Caco-2 (cell line): ENCODE measurements at places on chromosomes 1 and 21. TPM values are rescaled to one million over a fixed set of nuclear protein-coding genes. Genes with fewer than 3 reads are reported as not detected.

Gene TNFRSF8
- not detected in 2 replicates for total RNA-seq

Gene TMPRSS15
- not detected in 2 replicates for total RNA-seq

Gene RPE65
- total RNA-seq: not detected in 2 replicates

Gene MPL
- 0.49 TPM in 1 of 2 replicates, not detected in the other for total RNA-seq

Gene HPCAL4
- total RNA-seq: 0.07 and 0.14 TPM in 2 replicates

Gene SH3BGR
- total RNA-seq: 0.72 and 0.82 TPM in 2 replicates

Gene CR1L
- total RNA-seq: not detected in 2 replicates

Gene U2AF1
- 58.6 and 64.8 TPM in 2 replicates for total RNA-seq

Gene AKT3
- 3.7 and 4.0 TPM in 2 replicates for total RNA-seq

Gene PTPN22
- not detected in 2 replicates for total RNA-seq

Gene STMN1
- total RNA-seq: 188 and 207 TPM in 2 replicates

Gene RGSL1
- total RNA-seq: not detected in 2 replicates

Gene HRNR
- not detected in 2 replicates for total RNA-seq

Gene ACKR1
- not detected in 2 replicates for total RNA-seq

Gene C4BPB
- 93.0 and 99.8 TPM in 2 replicates for total RNA-seq

Gene CCDC181
- total RNA-seq: 0.23 and 0.42 TPM in 2 replicates

Gene FCGR2B
- not detected in 2 replicates for total RNA-seq

Gene HTR1D
- 7.7 and 8.7 TPM in 2 replicates for total RNA-seq

Gene CELA3B
- not detected in 2 replicates for total RNA-seq

Gene GBP7
- total RNA-seq: not detected in 2 replicates

Gene RGS1
- not detected in 2 replicates for total RNA-seq

Gene MYOG
- not detected in 2 replicates for total RNA-seq

Gene SLC25A33
- 9.9 and 11.2 TPM in 2 replicates for total RNA-seq

Gene C8B
- total RNA-seq: not detected in 2 replicates
